Hematopoietic multipotent progenitor cell treated with erythropoietin and hydrocortisone succinate and interleukin-3 and kit ligand, for 8 days (in vitro differentiated cells): ENCODE measurements at places on chromosomes 2 and 18.

DNA sequence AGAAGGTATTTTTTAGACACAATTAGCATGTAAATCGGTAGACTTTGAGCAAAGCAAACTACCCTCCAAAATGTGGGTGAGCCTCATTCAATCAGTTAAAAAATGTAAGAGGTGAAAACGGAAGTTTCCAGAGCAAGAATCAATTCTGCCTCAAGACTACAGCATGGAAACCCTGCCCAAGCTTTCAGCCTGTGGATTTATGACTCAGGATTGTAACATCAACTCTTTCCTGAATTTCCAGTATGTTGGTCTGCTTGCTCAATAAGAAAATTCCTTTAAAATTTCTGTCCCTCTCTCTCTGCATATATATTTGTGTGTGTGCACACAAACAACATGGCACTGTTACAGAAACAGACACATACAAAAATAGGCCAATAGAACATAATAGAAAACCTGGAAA lies 228.6 kb upstream of the DOK6 start:
- DNase-seq: no peak

DNA sequence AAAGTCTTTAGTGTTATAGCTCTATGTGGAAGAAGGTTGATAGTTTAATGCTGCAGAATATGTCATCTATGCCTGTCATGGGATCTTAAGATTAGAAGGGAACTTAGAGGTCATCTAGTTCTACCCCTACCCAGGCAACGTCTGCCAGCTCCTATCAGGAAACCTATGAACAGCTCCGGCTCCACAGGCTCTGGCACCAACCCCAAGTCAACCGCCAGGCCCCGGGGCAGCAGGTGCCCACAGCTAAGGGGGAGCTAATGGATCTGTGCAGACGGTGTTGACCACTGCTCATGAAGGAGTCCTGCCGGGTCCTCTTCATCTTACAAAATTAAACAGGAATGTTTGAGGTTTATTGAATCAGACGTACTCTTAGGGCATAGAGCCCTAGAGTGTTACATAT lies 440.8 kb upstream of the KLHL29 start:
- no peak for DNase-seq

- DNase-seq: no peak
Measured at GRCh38 chr2:223923976-223924375, 21.2 kb downstream of the WDFY1 start.

DNA sequence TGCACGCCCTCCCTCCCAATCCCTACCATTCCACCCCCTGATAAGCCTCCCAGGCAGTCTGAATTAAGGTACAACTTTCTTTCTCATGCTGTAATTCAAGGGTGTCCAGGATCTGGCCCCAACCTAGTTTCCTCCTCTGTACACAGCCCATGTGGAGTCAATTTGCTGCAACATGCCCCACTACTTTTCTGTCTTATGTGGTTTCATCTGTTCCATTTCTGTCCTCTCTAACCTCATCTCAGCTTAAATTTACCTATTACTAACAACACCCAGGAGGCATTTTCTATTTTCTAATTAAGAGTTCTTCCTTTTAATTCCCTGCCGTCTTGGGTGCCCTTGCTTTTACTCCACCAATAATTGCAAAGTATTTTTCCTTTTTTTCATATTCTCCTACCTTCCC lies 10.0 kb downstream of the PPP4R1 start:
- DNase-seq: no peak

DNA sequence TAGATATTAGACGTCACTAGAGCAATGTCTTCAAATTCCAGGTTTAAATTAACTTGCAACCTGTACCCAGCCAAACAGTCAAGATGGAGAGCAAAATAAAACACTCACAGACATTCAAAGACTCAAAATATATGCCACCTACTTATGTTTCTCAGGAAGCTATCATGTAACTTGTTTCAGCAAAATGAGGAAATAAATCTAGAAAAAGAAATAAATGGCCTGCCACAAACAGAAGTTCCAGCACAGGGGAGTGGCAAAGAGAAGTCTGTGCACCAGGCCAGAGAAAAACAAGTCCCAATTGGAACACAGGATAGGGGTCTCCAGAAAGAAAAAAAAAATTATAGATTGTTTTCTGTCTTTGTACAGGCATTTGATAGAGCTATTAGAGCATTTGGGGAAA lies 96.7 kb downstream of the LRP2 start:
- no peak for DNase-seq

DNA sequence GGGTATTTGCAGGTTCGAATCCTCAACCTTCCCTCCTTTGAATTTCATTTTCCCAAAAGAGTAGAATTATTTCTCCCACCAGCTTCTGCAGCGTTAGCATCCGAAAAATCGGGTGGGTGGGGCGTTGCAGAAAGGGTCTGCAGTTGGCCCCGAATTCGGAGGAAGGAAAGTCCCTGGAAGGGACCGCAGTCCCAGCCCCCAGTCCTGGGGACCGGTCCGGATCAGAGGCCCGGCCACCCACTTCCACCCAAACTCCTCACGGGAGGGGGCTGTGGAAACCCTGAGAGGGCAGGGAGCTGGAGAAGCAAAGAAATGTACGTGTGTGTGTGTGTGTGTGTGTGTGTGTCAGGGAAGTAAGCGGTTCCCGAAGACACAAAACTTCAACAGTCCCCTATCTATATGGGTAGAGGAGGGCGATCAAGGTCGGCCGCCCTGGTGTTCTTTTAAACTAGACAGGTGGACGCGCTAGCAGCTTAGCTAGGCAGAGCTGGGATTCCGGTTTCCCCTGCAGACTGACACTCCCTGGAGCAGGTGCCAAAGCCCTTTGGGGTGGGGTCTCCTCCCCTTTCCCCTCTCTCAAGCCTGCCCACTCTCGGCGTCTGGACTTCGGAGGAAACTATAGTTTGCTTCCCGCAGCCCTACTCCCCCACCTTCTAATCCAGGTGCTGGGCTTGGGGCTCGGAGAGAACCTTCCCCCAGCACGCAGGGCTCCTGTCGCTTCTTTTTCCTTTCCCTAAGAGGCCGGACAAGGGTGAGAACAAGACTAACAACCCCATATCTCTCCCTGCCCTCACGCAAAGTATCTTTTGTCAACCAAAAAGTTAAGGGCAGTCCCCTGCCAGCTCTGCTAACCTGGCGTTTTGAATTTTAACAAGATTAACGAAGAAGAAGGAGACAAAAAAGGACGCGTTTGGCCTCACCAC lies 4.8 kb upstream of the ONECUT2 start:
- DNase-seq: no peak

DNA sequence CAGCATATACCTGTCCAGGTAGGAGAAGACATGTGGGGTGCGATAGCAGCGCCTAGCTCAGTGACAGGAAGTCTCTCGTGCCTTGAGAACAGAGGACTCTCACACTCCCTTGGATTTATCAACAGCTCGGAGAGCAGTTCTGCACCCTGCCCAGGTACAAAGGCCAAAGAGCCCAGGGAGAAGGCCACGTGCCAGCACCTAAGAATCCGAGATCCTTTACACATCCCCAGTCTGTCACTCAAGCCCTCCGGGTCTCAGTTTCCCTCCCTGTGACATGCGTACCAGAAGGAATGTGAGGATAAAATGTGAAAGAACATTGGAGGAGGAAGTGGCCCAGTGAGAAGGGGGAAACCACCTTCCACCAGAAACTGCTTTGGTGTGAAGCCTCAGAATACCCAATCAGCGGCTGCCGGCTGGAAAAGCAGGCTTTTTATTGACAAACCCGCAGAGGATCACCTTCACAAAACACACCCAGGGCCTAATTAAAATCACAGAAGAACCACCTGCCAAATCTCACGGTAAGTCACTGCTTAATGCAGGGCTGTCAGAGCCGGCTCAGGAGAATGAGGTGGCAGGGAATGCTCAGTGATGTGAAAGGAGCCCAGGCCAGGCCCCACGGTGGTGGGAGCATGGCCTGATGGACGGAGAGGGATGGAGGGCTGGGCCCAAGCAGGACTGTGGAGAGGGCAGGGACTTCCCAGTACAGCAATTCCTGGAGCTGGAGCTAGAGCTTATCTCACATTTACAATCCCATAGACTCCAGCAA lies 66.3 kb downstream of the MYO5B start:
- DNase-seq: no peak

- no peak for DNase-seq
Measured at GRCh38 chr2:105405291-105405690, 6.4 kb upstream of the FHL2 start.

- DNase-seq: no peak
Measured at GRCh38 chr18:40911041-40911440, 1044.0 kb upstream of the PIK3C3 start.

DNA sequence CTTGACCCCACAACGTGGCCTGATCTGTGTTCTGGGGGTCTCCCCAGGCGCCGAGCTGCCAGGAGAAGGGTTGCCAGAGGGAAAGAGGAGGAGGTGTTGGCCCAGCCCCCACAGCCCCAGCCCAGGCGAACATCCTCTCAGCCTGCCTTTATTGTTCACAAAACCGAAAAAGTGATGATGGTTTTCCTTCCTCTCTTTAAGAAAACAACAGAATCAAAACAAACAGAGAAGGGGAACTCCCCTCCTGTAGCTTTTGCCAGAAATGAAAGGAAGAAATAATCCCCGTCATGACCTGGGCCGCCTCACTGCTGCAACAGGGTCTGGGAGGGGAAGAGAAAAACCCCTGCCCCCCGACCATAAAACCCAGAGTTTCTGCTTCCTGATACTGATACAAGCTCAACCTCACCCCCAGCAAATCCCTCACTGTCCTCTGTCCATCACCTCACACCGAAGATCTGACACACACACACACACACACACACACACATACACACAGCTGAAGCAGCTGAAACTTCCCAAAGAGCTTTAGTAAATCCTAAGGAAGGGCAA lies 52.0 kb downstream of the ZFP36L2 start:
- DNase-seq: no peak

GRCh38 chr2:37104178-37104577 lies 19.9 kb downstream of the GPATCH11 start:
- DNase-seq: no peak

- DNase-seq: no peak
Measured at GRCh38 chr2:219701847-219702634, 74.6 kb downstream of the SLC4A3 start.

DNA sequence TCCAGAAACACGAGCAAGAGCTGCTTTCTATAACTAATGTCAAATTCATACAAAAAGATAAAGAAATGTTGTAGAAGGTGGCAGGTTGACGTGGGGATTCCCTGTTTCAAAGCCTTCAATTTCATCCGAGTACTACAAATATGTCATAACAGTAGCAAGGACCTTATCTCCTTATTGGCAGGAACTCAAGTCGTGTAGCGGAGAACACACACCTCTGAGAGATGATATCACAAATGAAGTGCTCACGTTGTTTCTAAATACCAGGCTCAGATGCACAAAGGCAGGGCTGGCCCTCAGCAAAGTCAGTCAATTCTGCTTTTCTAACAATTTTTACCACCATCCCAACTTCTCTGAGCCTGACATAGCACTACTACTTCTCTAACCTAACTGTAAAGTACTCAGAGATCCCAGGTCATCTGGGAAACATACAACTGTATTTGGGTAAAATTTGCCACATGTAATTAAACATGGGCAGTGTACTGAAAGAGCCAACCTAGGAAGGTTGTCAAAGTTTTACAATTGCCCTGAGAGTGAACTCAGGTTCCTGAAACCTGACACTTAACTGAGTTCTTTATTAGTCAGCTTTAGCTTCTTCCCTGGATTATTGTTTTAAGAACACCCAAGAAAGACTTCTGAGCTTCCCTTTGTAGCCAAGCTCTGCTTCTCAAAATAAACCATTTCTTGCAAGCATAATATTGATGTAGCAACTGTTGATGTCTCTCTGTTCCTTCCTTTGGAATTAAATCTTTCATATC lies 813.7 kb upstream of the ACVR2A start:
- DNase-seq: no peak

- DNase-seq: no peak
Measured at GRCh38 chr2:157269922-157270321, 12.4 kb downstream of the GALNT5 start.

DNA sequence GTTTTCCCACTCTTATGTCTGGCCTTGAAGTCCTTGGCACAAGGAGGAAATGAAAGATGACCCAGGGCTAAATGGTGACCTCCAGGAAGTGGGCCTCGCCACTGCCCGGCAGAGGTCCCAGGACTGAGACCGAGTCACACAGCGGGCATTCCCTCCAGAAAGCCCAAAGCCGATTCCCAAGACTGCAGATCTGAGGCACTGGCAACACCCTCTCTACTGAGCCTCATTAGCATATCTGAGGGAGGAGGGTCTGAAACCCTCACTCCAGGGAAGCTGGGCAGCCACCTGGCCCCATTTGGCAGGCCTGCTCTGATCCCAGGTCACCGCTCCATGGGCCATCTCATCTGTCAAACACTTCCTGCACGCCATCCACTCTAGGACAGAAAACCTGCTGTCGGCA lies 29.1 kb downstream of the FAM178B start:
- DNase-seq: no peak

DNA sequence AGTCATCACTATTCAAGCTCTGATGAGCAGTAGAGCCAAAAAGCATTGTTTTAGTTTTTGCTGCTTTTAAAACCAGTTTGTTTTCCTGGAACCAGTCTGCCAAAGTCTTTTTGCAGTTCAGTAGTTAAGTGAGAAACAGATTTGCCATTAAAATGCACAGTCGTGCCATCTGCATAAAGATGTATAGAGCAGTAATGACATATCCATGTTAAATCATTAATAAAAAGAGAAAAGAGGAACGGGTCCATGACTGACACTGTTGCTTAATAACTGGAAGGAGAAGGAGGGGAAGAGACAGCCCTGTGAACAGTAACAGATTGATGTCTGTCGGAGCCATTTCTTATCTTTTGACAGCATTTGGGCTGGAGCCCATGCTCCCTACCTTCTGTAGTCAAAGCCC lies 704.6 kb downstream of the SATB2 start:
- DNase-seq: no peak

DNA sequence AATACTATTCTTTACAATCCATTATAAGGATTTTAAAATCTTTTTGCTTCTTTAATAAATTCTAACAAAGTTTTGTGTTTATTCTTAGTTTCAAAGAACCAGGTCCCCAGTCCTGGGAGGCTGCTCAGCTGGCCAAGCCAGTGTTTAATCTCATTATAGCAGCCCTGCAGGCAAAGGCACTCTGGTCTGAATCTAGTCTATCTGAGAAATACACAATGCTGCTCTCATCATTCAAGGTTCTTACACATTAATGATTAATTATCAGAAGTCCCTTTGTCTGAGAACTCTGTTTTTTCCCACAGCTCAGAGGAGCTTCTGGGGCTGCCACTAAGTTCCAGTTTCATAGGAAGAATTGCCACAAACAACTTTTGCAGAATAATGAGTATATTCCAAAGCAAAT lies 27.7 kb downstream of the KCTD18 start:
- no peak for DNase-seq

DNA sequence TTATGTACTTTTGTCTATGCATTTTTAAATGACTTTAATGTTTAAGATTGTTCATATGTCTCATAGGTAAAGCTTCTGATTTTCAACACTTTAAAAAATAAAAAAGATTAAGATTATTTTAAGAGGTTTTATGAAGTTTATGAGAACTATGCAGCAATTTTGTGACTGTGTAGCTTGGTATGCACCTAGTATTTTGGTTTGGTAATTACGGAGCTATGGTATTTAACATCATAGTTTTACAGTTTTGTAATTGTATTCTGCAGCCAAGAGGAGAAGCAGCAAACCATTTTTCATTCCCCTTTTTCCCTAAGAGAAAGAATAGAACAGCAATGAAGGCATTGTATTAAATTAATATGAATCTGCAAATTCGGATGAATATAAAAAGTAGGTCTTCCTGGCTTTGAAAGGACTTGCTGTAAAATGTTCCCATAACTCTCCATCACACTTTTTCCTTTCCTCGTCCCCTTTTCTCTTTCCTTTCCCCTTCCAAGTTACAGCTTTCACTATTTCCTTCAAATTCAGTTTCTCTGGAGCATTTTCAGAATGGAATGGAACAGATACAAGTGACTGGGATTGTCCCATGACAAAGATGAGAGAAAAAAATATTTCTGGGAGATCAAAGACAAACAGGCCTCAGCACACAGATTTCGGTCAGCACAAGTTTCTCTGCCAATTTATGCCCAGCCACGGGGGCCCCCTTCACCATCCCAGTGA lies 26.1 kb upstream of the PIEZO2 start:
- DNase-seq: no peak
